ENCODE measurements at places on chromosomes 13 and 19.

DNA sequence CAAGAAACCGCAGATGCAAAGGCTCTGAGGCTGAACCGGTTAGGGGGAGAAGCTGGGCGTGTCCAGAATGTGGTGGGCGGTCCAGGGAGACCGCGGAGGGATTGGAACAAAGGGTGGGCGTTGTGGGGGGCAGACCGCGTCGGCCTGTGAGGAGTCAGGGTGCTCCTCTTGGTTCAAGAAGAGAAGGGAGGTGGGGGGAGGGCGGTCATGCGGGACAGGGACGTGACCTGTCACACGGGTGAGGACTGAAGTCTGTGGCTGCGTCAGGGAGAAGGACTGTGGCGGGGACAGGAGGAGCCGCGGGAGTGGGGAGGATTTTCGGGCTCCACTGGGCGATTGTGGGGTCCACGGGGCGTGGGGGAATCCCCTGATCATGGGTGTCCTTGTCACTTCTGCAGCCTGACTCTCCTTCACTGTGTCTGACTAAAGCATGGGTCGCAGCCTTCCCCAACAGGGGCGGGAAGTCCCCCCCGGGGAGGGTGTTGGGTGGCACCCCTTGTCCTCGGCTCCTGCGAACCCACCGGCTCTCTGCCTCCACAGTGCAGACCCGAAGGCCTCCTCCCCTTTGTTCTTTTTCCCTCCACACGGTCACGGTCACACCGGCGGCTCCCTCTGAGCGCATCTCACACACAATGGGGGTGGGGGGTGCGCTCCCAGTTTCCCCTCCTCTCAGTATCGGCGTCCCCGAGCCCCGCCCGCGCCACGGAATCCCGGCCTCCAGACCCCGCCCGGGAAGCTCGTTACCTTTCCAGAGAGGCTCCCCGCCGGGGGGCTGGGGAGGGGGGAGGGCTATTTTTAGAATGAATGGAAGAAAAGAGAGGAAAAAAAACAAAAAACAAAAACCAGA is 16.4 kb upstream of the KCNN1 start:
- DNase-seq: no peak

DNA sequence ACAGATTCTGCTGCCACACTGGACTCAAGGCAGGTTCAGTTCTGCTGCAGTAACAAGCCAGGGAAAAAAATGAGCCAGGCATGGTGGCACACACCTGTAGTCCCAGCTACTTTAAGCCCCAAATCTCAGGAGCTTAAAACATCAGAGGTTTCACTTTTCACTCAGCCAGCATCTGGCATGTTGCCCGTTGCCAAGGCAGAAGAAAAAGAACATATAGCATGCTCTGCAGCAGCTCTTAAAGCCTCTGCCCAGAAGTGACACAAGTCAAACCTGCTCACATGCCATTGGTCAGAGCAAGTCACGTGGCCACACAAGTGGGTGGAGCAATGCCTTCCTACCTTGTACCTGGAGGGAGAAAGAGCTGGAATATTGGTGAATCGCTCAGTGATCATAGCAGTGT is 14.7 kb upstream of the ADGRE5 start:
- DNase-seq: peak; percentile 68

DNA sequence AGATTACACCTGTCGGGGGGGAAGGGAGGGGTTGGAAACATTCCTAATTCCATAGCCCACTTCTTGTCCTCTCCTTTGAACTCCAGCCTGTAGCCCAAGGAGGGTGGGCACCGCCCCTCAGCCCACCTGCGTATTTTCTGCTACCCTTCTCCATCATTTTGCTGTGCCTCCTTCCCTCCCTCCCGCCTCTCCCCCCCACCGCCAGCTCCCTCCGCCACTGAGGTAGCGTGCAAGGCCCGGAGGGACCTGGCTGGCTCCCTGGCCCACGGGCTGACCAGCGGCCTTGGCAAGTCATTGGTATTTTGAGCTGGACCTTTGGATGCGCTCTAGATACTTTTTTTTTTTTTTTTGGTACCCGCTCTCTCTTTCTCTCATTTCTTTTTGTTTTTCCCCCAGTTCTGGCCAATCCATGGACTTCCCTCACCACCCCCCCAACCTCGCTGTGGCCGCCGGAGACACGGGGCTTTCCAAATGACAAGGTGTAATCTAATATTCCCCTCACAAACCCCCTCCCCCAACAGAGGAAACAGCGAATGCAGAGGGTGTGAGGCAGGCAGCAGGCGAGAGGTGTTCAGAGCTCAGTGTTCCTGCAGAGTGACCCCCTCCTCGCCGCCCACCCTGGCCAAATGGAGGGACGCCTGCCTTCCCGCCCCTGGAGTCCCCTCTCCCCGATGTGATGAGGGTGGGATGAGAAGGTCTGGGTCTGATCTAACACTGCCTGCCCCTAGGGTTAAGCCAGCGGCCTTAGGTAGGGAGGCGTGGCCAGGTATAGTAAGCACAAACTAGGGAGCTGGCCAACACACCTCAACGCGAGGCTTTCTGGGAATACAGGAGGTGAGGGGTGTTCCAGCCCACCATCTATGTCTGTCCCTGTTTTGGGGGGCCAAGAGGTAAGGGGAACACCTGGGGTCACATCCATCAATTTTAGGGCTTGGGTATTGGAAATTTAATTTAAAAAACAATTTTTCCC is 89.2 kb downstream of the PTPRS start:
- DNase-seq: no peak

DNA sequence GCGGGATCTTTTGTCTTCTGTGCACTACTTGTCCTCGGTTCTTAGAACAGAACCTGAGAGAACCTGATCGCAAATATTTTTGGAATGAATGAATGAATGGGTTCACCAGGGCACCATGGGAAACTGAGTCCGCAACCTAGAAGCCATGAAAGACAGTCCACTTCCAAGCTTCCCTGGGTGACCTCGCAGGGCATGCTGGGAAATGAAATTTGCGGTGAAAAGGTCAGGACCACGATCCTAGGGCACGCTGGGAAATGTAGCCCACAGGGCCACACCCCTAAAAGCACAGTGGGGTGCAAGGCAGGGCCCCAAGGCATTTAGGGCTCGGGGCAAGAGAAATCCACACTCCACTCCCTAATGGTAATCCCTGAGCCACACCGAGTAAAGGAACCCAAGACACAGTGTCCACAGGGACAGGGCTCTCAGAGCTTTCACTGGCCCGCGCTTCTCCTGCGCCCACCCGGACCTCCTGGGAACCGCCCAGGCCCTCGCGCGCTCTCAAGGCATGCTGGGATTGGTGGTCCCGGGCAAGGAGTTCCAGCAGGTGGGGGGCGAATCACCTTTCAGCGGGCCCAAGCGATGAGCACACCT is 1.1 kb upstream of the PPP1R12C start:
- peak; percentile 36 for DNase-seq

DNA sequence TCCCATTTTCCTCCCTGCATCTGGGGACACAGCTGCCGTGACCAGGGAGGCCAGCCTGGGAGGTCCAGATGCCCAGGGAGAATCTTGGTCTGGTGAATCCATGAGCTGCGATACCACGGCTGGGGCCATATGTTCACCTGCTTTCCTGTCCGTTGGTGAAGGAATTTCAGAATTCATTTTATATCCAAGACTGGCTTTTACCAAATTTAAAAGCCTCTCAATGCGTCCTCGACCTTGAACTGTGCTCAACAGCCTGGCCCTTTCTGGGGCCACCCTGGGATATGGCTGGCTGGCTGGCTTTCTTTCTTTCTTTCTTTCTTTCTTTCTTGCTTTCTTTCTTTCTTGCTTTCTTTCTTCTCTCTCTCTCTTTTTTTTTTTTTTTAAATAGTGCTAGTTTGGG is 22.2 kb upstream of the GDF15 start:
- no peak for DNase-seq

DNA sequence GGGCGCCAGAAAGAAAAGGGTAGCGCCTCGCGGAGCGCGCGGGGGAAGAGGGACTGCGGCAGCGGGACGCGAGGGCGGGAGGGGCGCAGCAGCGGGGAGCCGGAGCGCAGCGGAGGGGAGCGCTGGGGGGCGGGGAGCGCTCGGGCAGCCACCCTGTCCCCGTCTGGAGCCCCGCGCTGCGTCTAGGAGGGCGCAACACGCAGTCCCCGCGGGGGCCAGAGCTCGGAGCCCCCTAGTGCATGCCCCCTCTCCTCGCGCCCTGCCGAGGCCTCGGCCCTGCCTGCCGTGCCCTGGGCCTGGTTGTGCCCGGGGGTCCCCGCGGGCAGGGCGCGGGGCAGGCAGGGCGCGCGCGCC is 37.9 kb downstream of the SOX1 start:
- DNase-seq: no peak

GRCh38 chr13:24995225-24995804 is 100.6 kb upstream of the PABPC3 start:
- DNase-seq: peak; percentile 76

DNA sequence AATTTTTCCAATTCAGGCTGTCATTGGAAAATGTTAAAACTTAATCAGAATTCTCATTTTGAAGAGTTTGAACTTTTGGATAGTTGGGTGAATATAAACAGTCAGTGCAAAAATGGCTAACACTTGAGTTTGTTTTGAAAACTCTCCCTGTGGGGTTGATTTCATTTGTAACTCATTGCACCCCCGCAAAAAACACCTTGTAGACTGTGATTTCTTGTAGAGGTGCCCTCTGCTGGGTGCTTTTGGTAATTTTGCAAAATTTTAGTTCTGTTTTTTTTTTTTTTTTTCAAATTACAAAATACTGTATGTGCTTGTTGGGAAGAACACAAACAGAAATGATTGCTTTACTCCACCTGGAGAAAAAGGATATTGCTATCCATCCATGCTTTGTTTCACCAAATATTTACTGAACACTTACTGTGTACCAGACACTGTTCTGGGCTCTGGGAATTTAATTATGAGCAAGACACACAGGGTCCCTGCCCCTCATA is 28.2 kb upstream of the GPI start:
- DNase-seq: peak; percentile 42

- DNase-seq: peak; percentile 26
Measured at GRCh38 chr19:55149078-55150003, at the start of gene TNNT1. TSS of gene TNNT1 (minus strand) at chr19:55149206. CDS start at chr19:55147157, 2,049 bp downstream.

GRCh38 chr19:13060964-13061927 is 41.4 kb downstream of the LYL1 start:
- peak; percentile 73 for DNase-seq

DNA sequence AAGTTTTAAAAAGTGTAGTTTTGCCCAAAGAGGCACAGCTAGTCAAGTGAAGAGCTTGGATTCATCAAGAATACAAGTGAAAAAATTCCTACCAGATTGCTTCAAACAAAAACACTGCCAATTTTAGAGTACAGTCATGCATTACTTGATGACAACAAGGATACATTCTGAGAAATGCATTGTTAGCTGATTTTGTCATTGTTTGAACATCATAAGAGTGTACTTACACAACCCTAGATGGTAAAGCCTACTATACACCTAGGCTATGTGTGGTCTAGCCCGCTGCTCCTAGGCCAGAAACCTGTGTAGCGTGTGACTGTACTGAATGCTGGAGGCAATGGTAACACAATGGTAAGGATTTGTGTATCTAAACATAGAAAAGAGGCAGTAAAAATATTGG is 41.1 kb downstream of the TMTC4 start:
- peak; percentile 83 for DNase-seq

GRCh38 chr13:113406321-113407102 is 42.6 kb upstream of the GRTP1 start:
- no peak for DNase-seq

DNA sequence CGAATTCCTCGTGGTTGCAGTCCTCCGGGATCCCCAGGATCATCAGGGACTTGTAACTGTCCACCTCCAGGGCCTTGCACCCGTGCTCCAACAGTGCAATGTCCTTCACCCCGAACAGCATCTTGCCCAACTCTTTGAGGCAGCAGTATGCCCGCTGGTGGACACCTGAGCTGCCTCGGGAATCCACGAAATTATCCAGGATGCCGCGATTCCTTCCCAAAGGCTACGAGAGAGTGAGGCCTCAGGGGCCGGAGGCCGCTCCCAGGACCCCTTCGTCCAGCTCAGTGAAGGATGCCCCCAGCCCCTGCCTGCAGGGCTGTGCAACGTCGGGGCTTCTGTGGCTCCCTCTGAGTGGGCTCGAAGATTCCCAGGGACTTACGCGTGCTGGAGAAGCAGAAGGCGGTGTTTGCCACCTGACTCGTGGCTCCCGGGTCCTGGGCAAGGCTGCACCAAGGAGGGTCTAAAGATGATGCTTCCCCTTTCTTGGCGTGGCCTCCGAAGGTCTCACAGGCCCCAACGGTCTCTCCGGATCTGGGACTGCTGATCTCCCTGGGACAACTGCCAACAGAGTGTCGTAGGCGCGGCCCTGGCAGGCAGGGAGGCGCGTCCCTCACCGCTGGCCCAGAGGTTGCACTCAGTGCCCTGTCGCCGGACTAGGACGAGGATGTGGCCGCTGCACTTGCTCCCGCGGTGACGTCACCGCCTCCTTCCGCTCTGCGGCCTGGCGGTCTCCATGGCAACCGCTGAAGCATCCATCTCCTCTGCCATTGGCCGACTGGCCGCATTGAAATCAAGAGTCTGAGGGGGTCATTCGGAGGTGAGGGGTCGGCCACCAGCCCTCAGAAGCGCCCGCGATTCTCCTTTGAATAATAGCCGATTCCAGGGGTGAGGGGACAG is at the start of gene PNMA8C:
Gene PNMA8C (minus strand): TSS at position 698 of the 897 bp plus-strand sequence. CDS start 577 bp downstream, at position 121.
- DNase-seq: peak; percentile 67

- peak; percentile 63 for DNase-seq
Measured at GRCh38 chr19:33796164-33796875, at the start of gene KCTD15. TSS of gene KCTD15 (plus strand) at chr19:33796870. CDS start at chr19:33800455, 3,585 bp downstream.

DNA sequence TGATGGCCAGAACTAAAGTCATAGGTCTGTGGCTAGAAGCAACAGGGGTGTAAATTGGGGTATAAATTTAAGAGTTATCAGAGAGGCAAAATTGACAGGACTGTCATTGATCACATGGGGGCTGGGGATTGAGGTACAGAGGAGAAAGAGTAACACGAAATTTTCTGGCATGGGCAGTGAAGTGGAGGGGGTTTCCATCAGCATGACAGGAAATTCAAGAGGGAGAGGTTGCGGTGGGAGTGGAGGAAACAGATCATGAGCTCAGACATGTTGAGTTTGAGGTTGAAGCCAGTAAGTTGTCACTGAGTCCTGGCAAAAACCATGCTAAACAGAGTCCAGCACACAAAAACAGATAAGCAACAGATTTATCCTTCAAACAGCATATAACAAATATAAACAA is 192.1 kb upstream of the TSC22D1 start:
- DNase-seq: no peak

- no peak for DNase-seq
Measured at GRCh38 chr19:45110851-45111266, 17.9 kb downstream of the PPP1R37 start.

GRCh38 chr13:46542833-46543232 is 10.1 kb upstream of the LRCH1 start:
- no peak for DNase-seq

DNA sequence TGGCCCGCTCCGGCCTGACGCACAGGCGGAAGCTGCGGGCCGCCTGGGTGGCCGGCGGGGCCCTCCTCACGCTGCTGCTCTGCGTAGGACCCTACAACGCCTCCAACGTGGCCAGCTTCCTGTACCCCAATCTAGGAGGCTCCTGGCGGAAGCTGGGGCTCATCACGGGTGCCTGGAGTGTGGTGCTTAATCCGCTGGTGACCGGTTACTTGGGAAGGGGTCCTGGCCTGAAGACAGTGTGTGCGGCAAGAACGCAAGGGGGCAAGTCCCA is 4.4 kb downstream of the FFAR1 start:
- no peak for DNase-seq
